ENCODE measurements at places on chromosomes 1 and 21.

DNA sequence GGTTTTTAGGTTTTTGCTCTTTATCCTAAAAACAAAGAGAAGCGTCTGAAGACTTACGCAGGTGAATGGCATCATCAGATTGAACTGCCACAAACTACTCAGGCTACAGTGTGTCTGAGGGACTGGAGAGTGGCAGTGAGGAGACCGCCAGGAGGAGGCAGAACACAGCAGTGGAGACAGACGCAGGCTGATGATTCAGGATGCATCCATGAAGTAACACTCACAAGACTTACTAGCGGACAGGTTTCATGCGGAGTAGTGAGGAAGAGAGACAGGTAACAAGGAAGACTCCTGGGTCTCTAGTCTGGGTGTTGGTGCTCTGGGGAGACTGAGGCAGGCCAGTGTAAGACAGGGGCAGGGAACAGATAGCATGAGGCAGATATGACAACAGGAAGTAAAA lies 5.7 kb downstream of the HSF2BP start:
- no peak overlapping the region for H3K4me3 ChIP-seq
- H3K27me3 ChIP-seq: peaks cover 12% of the 10 kb centered on the region
- H3K27ac ChIP-seq: no peak overlapping the region
- peaks cover 2% of the 10 kb centered on the region for H3K4me1 ChIP-seq
- no peaks in the 10 kb centered on the region for H3K36me3 ChIP-seq

DNA sequence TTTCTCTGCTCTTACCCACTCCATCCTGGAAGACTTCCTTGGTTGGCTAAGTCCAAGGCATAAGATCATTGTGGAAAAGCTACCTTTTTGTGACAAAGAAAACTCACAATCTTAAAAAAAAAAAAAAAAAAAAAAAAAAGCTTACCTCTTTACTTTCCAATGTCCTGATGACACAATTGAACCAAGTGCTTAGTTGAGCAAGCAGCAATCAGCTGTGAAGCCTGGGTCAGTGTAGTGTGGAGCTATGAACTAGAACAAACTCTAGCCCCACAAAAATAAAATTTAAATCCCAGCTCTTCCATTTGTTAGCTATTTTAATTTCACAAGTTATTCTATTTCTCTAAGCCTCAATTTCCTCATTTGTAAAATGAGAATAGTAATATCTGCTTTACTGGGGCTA lies 647.6 kb downstream of the LMO4 start:
- no peaks in the 10 kb centered on the region for H3K36me3 ChIP-seq
- H3K27ac ChIP-seq: no peak overlapping the region
- DNase-seq: no peak
- no peaks in the 10 kb centered on the region for H3K4me1 ChIP-seq

- no peak overlapping the region for H3K27ac ChIP-seq
- H3K4me1 ChIP-seq: no peaks in the 10 kb centered on the region
- no peaks in the 10 kb centered on the region for H3K36me3 ChIP-seq
- no peak for DNase-seq
- no peaks in the 10 kb centered on the region for H3K27me3 ChIP-seq
Observed at GRCh38 chr1:73627723-73628122, 570.3 kb downstream of the LRRIQ3 start.

GRCh38 chr21:31744182-31744800 lies 12.4 kb upstream of the SCAF4 start:
- DNase-seq: no peak
- H3K27ac ChIP-seq: no peak overlapping the region
- H3K4me3 ChIP-seq: no peak overlapping the region
- H3K27me3 ChIP-seq: no peaks in the 10 kb centered on the region
- peaks cover 2% of the 10 kb centered on the region for H3K36me3 ChIP-seq

DNA sequence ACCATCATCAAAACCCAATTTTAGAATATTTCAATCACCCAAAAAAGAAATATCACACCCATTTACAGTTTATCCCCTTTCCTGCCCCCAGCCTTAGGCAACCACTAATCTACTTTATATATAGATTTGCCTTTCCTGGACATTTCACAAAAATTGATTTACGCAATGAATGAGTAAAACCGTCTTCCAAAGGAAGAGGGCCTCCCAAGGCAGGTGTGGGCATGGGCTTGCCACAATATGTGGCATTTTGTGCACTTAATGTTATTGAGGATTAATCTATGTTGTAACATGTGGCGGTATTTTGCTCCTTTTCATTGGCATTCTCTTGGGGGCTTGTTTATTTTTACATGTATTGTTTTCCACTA lies 11.8 kb upstream of the BMP8B start:
- H3K4me3 ChIP-seq: no peak overlapping the region
- H3K36me3 ChIP-seq: peaks cover 3% of the 10 kb centered on the region
- H3K27ac ChIP-seq: no peak overlapping the region
- peaks cover 7% of the 10 kb centered on the region for H3K4me1 ChIP-seq

GRCh38 chr1:221644663-221645258 lies 97.1 kb downstream of the DUSP10 start:
- DNase-seq: no peak
- no peaks in the 10 kb centered on the region for H3K4me1 ChIP-seq
- H3K27ac ChIP-seq: no peak overlapping the region

DNA sequence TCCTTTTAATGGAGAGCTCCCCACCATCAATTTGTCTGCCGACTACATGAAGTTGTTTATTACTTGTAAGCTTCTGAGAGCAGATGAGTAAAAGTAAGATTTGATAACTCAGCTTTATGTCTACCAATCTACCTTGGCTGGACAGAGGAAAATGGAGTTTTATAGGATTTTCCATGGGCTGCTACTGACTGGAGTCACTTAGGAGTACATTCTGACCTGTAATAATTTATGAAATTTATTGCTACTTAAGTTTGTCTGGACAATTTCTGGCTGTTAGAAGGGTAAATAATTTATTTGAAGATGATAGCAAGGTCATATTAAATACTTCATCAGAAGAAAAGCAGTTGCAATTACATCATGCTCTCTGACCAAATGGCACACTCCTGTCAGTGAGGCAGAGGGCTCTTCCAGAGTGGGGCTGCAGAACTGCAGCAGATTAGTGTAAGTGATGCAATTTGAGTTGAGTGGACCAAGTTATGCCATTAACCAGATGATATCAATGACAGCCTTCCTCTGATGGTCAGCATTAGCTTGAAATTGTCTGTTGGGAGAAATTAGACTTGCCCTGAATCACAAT lies 736.7 kb upstream of the PTBP2 start:
- no peaks in the 10 kb centered on the region for H3K4me1 ChIP-seq
- H3K27me3 ChIP-seq: no peaks in the 10 kb centered on the region
- no peak for DNase-seq
- H3K27ac ChIP-seq: no peak overlapping the region
- no peak overlapping the region for H3K4me3 ChIP-seq
- no peaks in the 10 kb centered on the region for H3K36me3 ChIP-seq

DNA sequence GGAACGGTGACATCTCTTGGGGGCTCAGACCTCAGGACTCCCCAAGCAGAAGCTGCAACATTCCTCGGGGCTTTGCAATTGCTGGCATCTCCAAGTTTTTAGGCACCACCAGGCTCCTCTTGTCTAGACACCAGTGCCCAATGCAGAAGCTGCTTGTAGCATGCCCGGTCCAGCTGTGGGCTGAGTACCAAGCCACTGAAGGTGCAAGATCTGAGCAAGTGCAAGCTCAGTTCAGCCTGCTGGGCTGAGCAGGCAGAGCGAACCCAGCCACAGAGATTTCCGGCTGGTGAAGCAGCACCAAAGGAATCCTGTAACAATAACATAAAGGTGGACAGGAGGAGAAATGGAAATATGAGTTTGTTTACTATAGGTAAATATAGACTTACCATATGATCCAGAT lies 995.4 kb upstream of the B3GALT2 start:
- H3K4me3 ChIP-seq: no peak overlapping the region
- no peaks in the 10 kb centered on the region for H3K4me1 ChIP-seq
- peaks cover 5% of the 10 kb centered on the region for H3K36me3 ChIP-seq
- no peak for DNase-seq
- no peak overlapping the region for H3K27ac ChIP-seq
- no peaks in the 10 kb centered on the region for H3K27me3 ChIP-seq

DNA sequence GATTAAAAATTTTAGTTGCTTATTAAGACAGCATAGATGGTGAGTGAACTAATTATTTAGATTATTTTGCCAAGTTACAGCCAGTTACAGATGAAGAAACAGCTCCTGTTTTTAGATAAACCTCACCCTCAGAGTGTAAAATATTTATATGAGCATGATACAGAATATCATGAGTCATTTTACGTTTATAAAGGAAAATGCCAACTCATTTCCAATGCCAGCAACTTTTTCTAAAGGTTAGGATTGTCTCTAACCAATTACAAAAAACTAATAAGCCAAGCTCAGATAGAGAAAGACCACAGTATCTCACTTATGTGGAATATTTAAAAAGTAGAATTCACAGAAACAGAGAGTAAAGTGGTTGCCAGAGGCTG lies 590.1 kb downstream of the LTN1 start:
- no peaks in the 10 kb centered on the region for H3K4me1 ChIP-seq
- DNase-seq: no peak
- no peak overlapping the region for H3K27ac ChIP-seq
- no peak overlapping the region for H3K4me3 ChIP-seq
- H3K36me3 ChIP-seq: no peaks in the 10 kb centered on the region
- H3K27me3 ChIP-seq: no peaks in the 10 kb centered on the region

DNA sequence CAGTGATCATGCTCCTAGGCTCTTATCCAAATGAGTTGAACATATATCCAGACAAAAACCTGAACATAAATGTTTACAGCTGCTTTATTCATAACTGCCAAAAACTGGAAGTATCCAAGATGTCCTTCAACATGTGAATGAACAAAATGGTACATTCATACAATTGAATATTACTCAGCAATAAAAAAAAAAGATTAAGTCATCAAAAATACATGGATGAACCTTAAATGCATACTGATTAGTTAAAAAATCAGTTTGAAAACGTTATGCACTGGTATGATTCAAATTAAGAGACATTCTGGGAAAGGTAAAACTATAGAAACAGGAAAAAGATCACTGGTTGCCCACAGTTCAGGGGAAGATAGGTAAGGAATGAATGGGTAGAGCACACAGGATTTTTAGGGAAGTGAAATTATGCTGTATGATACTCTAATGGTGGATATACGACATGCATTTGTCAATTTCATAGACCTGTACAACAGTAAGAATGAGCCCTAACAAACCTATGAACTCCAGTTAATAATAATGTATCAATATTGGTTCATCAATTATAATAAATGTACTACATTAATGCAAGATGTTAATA lies 3.1 kb downstream of the LRRC40 start:
- H3K27me3 ChIP-seq: no peaks in the 10 kb centered on the region
- H3K4me3 ChIP-seq: no peak overlapping the region
- H3K4me1 ChIP-seq: peaks cover 41% of the 10 kb centered on the region
- no peak overlapping the region for H3K27ac ChIP-seq

DNA sequence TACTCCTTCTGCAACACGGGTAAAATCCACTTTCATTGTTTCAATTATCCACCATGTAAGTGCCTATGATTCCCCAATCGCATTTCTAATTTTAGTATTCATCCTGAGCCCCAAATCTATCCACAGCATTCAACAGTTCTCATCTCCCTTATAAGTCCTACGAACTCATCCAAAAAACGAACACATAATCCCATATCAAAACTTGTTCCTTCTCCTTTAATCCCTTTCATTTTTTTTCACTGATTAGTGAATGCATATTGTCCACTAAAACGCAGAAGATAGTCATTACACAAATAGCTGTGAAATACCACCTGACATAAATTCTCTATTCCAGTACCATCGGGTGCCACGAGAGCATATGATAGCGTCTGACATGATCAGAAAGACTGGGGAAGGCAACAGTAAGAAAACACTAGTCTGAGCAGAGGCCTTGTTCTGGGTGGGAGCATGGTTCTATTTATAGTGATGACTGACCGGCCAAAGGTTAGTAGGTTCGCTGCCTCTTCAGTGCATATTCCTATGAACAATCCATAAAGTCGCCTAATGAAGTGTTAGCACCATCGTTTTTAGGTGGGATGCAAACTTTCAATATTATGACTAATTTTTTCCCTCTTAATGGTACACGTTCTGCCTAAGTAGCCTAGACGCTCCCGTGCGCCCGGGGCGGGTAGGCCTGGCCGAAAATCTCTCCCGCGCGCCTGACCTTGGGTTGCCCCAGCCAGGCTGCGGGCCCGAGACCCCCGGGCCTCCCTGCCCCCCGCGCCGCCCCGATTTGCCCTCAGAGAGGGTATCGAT lies 648 bp downstream of the ATP5PF start:
- peaks cover 5% of the 10 kb centered on the region for H3K36me3 ChIP-seq
- H3K4me1 ChIP-seq: peaks cover 38% of the 10 kb centered on the region
- no peaks in the 10 kb centered on the region for H3K27me3 ChIP-seq
- peak overlapping the region; percentile 100 for H3K4me3 ChIP-seq
- H3K27ac ChIP-seq: peak overlapping the region; percentile 99

GRCh38 chr1:1003618-1004419 lies 3.9 kb upstream of the HES4 start:
- peaks cover 42% of the 10 kb centered on the region for H3K27me3 ChIP-seq
- DNase-seq: no peak
- no peak overlapping the region for H3K4me3 ChIP-seq
- peaks cover 4% of the 10 kb centered on the region for H3K36me3 ChIP-seq

- H3K36me3 ChIP-seq: peaks cover 3% of the 10 kb centered on the region
- DNase-seq: no peak
- H3K27ac ChIP-seq: no peak overlapping the region
- no peak overlapping the region for H3K4me3 ChIP-seq
- no peaks in the 10 kb centered on the region for H3K27me3 ChIP-seq
Observed at GRCh38 chr1:52159033-52159789, 17.3 kb downstream of the ZFYVE9 start.

DNA sequence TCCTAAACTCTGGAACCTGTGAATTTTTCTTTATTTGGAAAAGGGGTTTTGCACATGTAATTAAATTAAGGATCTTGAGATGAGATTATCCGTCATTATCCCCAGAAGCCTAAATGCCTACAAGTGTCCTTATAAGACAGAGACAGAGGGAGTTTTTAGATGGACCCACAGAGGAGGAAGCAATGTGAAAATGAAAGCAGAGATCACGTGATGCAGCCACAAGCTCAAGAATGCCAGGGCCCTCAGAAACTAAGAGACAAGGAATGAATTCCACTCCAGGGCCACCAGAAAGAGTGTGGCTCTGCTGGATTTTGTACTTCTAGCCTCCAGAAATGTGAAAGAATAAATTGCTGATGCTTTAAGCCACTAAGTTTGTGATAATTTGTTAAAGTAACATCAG lies 183.6 kb upstream of the UBE2U start:
- no peak for DNase-seq
- no peaks in the 10 kb centered on the region for H3K36me3 ChIP-seq
- peaks cover 4% of the 10 kb centered on the region for H3K27me3 ChIP-seq
- peaks cover 11% of the 10 kb centered on the region for H3K4me1 ChIP-seq
- H3K4me3 ChIP-seq: peak overlapping the region; percentile 0
- no peak overlapping the region for H3K27ac ChIP-seq

DNA sequence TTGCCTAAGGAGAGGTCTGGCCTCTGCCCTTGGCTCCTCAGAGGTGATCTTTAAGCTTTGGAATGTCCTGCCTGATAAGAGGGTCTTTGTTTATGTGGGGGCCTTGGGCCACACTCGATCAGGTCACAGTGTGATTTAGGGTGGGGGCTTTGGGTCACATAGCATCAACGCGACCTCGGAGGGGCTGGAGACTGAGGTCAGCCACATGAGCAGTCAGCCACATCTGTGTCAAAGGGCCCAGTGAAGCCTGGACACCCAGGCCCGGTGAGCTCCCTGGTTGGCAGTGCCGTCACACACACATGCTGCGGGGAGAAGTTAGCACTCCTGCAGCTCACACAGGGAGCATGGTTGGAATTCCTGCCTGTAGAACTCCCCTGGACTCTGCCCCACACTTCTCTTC lies 345.0 kb downstream of the NPHP4 start:
- no peak overlapping the region for H3K4me3 ChIP-seq
- peaks cover 36% of the 10 kb centered on the region for H3K27me3 ChIP-seq
- peaks cover 3% of the 10 kb centered on the region for H3K4me1 ChIP-seq
- no peak for DNase-seq

All from T-helper 17 cell (primary cell).